Mesothelial cell of epicardium (in vitro differentiated cells): ENCODE measurements at places on chromosomes 6 and 20. TPM values are rescaled to one million over a fixed set of nuclear protein-coding genes. Genes with fewer than 3 reads are reported as not detected.

Gene SIRPB2
- not detected in 3 replicates for total RNA-seq

GRCh38 chr6:8181951-8182845, 79.8 kb upstream of the EEF1E1 start:
- H3K4me1 ChIP-seq: peaks cover 60% of the 10 kb centered on the region
- DNase-seq: no peak
- H3K4me3 ChIP-seq: no peak overlapping the region
- H3K27me3 ChIP-seq: no peaks in the 10 kb centered on the region
- peak overlapping the region; percentile 92 for H3K27ac ChIP-seq
- H3K36me3 ChIP-seq: peaks cover 4% of the 10 kb centered on the region

DNA sequence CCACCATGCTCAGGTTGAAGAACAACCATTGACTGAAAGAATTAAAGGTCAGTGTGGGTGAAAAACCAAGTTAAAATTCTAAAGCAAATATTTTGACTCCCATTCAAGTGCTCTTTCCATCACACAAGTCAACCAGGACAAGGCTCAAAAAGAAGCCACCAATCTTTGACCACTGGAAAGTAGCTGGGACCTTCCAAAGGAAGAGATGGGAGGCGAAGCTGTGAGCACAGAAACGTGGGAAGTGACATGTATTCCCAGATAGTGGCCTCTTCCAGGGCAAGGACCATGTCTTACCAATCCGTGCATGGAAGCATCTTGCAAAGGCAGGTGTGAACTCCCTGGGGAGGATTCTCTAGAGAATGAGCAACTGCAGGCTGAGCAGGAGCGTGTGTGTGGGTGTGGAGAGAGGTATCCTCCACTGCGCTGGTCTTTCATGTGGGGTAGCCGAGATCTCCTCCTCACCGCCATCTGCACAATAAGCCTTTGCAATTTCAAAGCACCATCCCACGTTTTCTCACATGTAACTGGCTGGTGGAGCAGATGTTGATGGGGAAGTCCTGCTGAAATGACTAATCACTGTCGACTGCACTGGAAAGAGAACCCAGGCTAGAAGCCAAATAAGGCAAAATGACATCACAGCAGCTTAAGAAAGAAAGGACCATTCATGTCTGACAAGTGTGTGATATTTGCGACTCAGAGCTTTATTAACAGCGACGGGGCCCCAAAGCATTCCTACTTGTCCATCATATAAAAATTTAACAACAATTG, 189.4 kb upstream of the RREB1 start:
- no peak overlapping the region for H3K4me3 ChIP-seq
- no peak overlapping the region for H3K27ac ChIP-seq
- H3K27me3 ChIP-seq: no peaks in the 10 kb centered on the region
- peaks cover 14% of the 10 kb centered on the region for H3K4me1 ChIP-seq
- no peak for DNase-seq
- no peaks in the 10 kb centered on the region for H3K36me3 ChIP-seq

Gene PLA2G7
- total RNA-seq: 0.45 to 0.54 TPM (median 0.49 TPM) in 3 replicates

GRCh38 chr6:89873721-89874120, 20.5 kb upstream of the GJA10 start:
- H3K27me3 ChIP-seq: no peaks in the 10 kb centered on the region
- peaks cover 24% of the 10 kb centered on the region for H3K36me3 ChIP-seq
- DNase-seq: no peak
- H3K4me1 ChIP-seq: no peaks in the 10 kb centered on the region

- no peak for DNase-seq
- no peaks in the 10 kb centered on the region for H3K36me3 ChIP-seq
- no peak overlapping the region for H3K4me3 ChIP-seq
- peaks cover 96% of the 10 kb centered on the region for H3K27me3 ChIP-seq
These were observed 1.9 kb upstream of the IRF4 start for GRCh38 chr6:389622-390021.

Gene HCK
- not detected in 3 replicates for total RNA-seq

DNA sequence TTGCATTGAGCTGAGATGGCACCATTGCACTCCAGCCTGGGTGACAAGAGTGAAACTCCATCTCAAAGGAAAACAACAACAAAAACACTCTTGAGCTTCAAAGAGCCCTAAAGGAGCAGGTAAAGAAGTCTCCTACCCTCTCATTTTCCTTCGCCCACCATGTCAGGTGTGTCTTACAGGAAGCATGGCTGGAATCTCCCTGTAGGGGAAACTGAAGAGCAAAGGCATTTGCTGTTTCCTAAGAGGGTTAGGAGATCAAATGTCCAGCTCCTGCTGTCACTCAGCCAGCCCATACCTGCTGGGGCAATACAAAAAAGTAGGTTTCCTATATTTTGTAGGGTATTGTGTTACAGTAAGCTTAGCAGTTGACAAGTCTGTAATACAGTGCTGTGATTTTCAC, 43.3 kb downstream of the SPATA2 start:
- no peak for DNase-seq
- H3K4me3 ChIP-seq: no peak overlapping the region
- peaks cover 11% of the 10 kb centered on the region for H3K36me3 ChIP-seq
- H3K4me1 ChIP-seq: peaks cover 7% of the 10 kb centered on the region
- H3K27me3 ChIP-seq: no peaks in the 10 kb centered on the region
- H3K27ac ChIP-seq: no peak overlapping the region

DNA sequence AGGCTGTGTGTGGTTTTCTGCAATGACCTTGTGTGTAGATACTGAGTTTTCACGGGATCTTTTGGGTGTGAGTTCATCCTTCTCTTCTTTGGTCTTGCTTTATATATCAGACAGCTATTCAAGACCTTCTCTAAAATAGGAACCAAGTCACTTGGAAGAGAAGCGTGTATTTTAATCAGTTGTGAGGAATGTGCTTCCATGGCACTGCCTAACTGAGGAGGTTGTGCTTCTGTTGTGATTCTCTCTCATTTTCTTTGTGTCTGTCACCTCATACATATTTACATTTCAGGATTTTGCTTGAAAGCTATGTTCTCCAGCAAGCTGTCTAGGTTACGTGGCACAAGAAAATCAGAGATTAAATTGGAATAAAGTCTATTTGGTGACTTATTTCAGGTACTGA, 428.7 kb downstream of the QKI start:
- H3K4me1 ChIP-seq: peaks cover 6% of the 10 kb centered on the region
- DNase-seq: no peak
- H3K27ac ChIP-seq: no peak overlapping the region
- H3K36me3 ChIP-seq: no peaks in the 10 kb centered on the region
- H3K27me3 ChIP-seq: no peaks in the 10 kb centered on the region

DNA sequence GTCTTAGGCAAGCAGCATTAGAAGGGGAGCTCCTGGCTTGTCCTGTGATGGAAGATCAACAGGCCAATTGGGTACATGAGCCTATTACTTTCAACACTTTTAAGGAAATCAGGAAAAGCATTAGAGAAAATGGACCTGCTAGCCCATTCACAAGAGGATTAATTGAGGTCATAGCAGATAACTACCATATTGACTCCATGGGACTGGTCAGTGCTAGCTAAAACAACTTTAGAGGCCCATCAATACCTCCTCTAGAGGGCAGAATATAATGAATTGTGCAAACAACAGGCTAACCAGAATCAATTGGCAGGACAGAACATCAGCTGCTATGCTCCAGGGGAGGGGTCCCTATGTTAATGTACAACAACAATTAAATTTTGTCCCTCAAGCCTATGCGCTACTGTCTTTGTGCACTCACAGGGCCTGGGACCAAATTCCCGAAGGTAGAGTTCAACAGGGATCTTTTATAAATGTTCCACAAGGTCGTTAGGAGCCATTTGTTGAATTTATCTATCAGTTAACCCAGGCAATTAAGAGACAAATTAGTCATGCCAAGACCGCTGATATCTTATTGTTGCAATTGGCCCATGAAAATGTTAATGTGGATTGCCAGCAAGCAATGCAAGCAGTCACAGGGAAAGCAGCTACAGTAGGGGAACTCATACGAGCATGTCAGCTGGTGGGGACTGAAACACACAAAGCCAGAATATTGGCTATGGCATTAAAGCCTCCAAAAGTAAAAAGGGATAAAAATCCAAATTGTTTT, 106.6 kb upstream of the BTN3A2 start:
- H3K27ac ChIP-seq: peak overlapping the region; percentile 21
- H3K27me3 ChIP-seq: no peaks in the 10 kb centered on the region
- H3K36me3 ChIP-seq: no peaks in the 10 kb centered on the region
- DNase-seq: no peak
- no peak overlapping the region for H3K4me3 ChIP-seq

DNA sequence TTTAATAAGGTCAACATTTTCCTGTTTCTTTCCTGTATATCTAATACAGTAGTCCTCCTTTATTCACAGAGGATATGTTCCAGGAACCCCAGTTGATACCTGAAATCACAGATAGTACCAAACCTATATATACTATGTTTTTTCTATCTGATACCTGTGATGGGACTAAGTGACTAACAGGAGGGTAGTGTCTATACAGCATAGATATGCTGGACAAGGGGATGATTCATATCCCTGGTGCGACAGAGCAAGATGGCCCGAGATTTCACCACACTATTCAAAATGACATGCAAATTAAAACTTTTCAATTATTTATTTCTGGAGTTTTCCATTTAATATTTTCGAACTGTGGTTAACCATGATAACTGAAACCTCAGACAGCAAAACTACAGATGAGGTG, 281.1 kb downstream of the LAMA2 start:
- DNase-seq: no peak
- no peak overlapping the region for H3K4me3 ChIP-seq
- peaks cover 8% of the 10 kb centered on the region for H3K36me3 ChIP-seq
- H3K27ac ChIP-seq: no peak overlapping the region
- H3K4me1 ChIP-seq: no peaks in the 10 kb centered on the region

DNA sequence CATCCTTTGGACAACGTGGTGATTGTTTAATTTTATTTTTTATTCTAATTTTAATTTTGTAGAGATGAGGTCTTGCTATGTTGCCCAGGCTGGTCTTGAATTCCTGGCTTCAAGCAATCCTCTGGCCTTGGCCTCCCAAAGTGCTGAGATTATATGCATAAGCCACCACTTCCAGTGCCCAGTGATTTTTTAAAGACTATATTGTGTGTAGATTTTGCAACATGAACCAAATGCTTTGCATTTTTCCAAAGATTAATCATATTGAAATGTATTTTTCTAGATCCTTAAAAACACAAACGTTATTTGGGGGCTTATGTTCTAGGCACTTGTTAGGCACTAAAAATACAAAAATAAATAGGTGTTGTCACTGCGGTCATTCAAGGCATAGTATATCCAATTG, 117.6 kb upstream of the CCN2 start:
- no peak overlapping the region for H3K27ac ChIP-seq
- H3K27me3 ChIP-seq: no peaks in the 10 kb centered on the region
- H3K4me3 ChIP-seq: no peak overlapping the region
- H3K4me1 ChIP-seq: no peaks in the 10 kb centered on the region

DNA sequence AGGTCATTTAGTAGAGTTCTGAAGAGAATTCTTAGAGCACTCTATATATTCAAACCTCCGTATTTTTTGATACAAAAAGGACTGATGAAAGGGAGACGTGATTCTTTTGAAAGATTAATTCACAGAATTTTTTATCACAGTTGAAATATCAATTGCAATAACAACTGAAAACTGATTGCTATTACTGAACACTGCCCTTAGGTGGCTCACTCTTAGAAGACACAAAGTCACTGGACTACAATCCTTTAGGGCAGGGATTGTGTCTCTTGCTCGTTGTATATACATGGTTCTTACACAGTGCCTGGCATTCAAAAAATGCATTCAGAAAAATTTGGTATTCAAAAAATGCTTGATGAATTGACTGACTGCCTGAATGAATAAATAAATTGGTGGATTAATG, 17.1 kb upstream of the CALHM6 start:
- no peak for DNase-seq
- H3K27ac ChIP-seq: no peak overlapping the region
- H3K4me3 ChIP-seq: no peak overlapping the region
- H3K27me3 ChIP-seq: no peaks in the 10 kb centered on the region
- H3K36me3 ChIP-seq: no peaks in the 10 kb centered on the region
- peaks cover 58% of the 10 kb centered on the region for H3K4me1 ChIP-seq

Gene RPS6KA2
- 12.0 to 18.4 TPM (median 12.3 TPM) in 3 replicates for total RNA-seq

- peak overlapping the region; percentile 95 for H3K27ac ChIP-seq
- H3K4me1 ChIP-seq: peaks cover 23% of the 10 kb centered on the region
- H3K36me3 ChIP-seq: no peaks in the 10 kb centered on the region
- DNase-seq: no peak
- H3K4me3 ChIP-seq: no peak overlapping the region
These were observed 20.9 kb upstream of the ILRUN start for GRCh38 chr6:34717466-34717865.

Gene SSTR4
- not detected in 3 replicates for total RNA-seq

Gene ANGPT4
- total RNA-seq: 0.31 to 0.35 TPM (median 0.34 TPM) in 3 replicates

Gene TBXT
- not detected in 3 replicates for total RNA-seq

- no peak overlapping the region for H3K27ac ChIP-seq
- no peak for DNase-seq
- peaks cover 15% of the 10 kb centered on the region for H3K27me3 ChIP-seq
- H3K36me3 ChIP-seq: no peaks in the 10 kb centered on the region
- H3K4me3 ChIP-seq: no peak overlapping the region
- H3K4me1 ChIP-seq: no peaks in the 10 kb centered on the region
These were observed 40.6 kb downstream of the CGA start for GRCh38 chr6:87054143-87054833.

DNA sequence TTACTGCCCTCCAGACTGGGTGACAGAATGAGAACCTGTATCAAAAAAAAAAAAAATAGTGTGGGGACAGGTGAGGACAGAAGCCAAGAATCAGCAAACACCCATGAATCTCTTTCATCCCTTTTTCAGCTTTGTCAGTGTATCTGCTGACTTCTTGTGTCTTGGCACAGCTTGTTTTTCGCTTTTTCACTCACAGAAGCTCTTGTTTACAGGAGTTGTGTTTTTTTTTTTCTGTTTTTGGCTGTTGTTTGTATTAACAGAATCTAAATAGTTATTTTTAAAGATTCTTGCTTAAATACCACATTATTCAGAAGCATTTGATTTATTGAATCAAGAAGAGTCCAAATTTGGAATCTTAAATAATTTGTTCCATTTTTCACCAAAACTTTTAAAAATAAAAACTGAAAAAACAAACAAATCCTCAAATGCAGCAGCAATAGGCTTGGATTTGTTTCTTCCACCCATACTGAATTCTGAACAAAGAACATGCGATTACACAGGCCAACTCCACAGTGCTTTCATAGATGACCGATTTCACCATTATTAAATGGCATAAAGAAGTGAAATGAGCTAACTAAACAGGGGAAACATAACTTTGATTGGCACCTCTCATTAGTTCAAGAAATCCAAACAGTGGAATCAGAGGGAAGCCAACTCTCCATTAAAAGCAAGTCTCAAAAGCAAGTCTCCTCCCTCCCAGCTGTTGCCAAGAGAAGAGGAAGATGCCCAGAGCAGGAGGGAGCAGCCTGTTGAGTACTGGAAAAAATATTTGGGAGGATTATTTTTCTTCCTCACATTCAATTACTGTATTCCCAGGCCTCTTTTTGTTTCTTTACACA, 27.2 kb upstream of the GPR63 start:
- DNase-seq: no peak
- H3K4me3 ChIP-seq: no peak overlapping the region
